GM10248 (cell line): ENCODE measurements at places on chromosomes 3 and 15.

DNA sequence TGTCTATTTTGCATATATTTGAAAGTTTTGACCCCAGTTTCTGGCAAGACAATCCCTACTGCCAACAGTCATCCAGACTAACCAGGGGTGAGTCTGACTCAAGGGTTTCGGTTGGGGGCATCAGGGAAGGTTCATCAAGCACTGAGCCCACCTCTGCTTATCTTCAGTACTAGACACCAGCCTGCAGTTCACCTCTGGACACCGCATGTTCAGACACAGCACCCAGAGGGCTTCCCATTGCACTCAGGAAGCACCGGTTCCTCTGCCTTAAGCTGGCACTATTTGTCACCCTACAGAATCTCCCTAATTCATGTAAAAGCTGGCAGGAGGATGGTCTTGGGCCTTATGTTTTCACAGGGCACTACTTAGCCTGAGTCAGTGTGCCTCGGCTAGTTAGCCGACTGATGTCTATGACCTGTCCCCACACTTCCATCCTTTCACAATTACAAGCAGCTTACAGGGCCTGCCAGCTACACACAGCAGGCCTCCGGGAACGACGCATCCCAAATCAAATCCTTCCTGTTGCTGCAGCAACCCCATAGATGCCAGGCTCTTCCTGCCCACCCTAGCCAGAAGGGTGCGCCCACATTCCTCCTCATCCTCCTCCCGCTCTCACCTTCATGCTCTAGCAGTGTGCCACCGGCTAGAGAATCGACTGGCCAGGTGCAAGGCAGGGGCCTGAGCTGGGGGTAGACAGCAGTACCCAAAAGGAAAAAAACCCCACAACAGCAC lies 52.5 kb downstream of the SH3BP5 start:
- DNase-seq: no peak

GRCh38 chr3:160319322-160319721 lies 79.7 kb downstream of the IFT80 start:
- DNase-seq: no peak

GRCh38 chr3:21960033-21960432 lies 209.0 kb upstream of the ZNF385D start:
- DNase-seq: no peak

GRCh38 chr3:170814822-170815221 lies 55.2 kb downstream of the RPL22L1 start:
- no peak for DNase-seq

GRCh38 chr3:120156699-120157098 lies 62.5 kb upstream of the GSK3B start:
- DNase-seq: no peak

GRCh38 chr3:164406281-164406680 lies 672.0 kb downstream of the SI start:
- no peak for DNase-seq

DNA sequence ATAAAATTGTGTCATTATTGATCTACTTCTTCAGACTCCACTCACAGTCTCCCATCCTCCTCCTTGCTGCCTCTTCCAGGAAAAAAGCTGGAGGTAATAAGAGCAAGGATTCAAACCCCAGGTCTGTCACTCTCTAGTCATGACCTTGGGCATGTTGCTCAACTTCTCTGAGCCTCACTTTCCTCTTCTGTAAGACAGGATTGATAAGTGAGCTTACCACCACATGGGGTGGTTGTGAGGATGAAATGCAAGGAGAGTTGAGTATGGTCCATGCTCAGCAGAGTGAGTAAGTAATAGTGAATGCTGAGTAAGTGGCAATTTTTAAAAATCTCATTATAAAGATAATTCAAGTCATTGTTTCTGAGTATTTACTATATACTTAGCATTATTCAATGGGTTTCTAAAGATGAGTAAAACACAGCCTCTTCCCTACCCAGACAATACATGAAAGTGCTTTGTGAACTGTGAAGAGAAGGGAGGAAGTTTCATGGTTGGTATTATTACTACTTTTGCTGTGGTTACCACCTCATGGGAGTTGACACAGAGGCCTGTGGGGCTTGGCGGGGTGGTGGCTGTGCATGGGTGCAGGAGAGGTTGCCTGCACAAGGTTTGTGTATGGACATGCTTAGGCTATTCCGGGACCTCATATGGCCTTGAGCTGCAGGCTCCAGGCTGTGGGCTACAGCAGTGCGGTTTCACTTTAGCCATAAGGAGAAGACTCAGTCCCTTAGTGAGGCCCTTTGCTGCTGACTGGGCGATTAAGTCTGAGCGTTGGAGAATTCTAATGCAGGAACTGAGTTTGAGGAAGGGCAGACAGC lies 30.0 kb downstream of the SLC6A11 start:
- peak; percentile 27 for DNase-seq

DNA sequence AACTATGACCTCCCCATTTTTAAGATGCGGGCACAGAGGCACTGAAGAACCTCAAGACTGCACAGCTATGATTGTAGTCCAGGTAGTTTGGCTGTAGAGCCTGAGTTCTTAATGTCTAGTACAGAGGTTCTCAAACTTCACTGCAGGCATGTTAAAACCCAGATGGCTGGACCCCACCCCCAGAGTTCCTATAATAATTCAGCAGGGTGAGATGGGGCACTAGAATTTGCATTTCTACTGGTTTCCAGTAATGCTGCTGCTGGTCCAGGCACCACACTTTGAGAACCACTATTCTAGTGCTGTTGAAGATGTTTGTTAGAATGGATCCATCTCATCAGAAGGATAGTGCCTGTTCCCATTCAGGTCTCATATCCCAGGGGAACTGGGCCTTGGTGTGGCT lies 274.9 kb downstream of the ABHD5 start:
- DNase-seq: no peak

DNA sequence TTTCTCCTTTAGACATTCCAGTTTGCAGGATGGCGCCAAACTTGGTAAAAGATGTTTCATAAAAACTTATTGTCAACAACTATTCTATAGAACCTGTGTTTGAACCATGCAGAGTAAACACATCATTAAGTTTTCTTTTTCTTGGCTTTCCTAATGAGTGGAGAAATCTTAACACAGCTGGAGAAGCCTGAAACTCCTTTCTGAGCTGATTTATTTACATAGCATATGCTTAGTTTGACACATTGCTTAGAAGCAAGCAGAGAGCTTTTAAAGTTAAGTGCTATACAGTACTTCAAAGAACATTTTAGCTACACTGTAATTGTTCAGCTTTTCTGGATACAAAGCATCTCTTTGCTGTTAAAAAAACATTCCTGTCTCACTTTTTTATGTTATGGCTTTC lies 61.0 kb upstream of the PAQR5 start:
- no peak for DNase-seq

GRCh38 chr3:14208977-14209394 lies 30.4 kb downstream of the LSM3 start:
- DNase-seq: no peak

DNA sequence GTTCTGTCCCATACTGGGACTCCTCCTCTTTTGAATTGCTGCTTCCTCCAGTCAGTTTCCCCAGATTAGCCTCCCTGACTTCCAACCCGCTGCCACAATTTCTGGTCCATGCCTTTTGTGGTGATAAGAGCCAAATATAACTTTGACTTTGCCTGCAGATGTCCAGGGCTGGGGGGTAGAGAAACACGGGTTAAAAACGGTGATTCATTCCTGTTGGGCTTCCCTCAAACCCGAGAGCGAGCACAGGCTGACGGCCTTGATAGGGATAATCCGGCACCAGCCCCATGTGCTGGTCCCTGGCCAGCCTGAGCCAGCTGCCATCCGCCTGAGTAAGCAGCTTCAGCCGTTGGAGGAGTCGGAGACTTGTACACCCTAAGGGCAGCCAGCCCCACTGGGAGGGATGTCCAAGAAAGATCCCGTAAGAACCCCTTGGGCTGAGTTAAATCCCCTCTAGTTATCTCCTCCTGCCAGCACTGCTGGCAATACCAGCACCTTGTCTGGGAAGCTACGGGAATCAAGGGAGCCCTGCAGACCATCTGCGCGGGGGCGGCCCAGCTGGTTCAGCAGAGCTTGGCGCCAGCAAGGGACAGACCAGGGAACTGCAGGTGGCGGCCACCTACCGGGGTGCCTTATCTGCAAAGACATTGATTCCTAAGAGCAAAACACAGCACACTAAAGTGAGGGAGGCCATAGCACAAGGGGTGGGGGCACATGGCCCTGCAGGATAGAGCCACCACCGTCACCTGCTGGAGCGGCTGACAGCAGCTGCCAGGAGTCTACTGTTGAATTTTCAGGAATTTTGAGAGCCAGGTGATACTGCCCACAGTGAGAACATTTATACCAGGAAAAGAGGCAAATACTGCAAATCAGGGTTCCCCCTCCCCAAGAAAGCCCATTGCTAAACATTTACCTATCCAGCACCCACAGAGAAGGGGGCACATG lies 18.1 kb downstream of the CSPG4 start:
- peak; percentile 54 for DNase-seq

DNA sequence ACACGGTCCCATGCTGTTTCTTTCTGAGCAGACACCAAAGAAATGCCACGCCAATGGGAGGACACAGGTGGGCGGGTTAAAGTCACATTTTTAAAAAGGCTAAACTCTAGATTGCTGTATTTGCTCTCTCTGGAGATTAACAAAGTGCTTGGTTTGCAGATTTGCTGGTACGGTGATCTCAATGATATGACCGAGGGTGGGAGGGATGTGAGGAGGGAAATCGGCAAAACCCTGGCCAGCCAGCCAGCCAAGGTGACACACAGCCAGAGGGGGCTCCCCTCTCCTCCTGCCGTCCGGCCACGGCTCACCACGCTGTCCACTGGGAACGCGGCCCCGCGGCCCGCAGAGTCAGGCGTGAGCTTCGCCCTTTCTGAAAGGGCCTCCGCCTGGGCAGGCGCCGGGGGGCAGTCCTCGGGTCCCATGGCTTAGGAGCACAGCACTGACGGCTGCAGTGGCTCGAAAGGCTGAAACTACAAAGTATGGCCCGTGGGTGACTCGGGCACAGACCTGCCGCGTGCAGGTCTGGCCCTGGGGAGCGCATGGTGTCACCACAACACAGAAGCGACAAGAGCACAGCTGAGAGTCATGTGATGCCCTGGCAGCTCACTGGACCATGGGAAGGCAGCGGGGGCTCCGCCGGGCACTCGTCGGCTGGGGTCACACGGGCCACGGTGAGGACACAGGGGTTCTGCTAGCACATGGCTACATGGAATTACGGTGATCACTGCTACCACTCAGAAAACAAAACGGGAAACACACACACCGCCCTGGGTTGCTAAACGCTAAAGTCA lies 57.8 kb upstream of the RPL32 start:
- DNase-seq: no peak

DNA sequence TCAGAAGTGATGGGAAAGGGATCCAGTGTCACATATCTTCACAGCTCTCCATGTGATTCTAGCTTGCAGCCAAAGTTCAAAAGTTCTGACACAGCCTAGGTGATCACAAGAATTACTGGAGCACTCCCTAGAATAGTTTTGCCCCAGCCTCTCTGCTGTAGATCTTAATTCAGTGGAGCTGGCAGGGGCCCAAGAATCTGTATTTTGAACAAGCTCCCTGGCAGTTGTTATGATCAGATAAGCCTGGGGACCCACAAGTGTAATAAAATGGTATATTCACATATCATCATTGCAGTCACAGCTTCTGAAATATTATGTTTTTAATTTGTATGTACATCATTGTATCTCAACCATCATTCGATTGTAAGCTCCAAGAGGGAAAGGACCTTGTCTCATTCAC lies 62.3 kb downstream of the NOX5 start:
- DNase-seq: no peak

DNA sequence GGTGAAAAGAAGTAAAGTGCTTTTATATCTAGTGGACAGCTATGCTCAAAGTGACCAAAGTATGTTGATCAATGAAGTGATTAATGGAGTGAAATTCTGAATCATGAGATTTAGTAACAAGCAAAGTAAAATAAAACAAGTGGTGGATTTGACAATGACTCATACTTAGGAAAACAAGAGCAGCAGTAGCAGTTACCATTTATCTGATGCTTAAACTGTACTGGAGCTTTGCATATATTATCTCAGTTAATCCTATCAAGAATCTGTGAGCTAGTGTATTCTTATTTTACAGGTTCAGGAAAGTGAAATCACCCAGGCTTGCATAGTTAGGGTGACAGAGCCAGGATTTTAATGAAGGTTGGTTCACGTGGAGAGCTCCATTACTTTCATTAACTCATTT lies 50.6 kb upstream of the SPATA16 start:
- DNase-seq: no peak

DNA sequence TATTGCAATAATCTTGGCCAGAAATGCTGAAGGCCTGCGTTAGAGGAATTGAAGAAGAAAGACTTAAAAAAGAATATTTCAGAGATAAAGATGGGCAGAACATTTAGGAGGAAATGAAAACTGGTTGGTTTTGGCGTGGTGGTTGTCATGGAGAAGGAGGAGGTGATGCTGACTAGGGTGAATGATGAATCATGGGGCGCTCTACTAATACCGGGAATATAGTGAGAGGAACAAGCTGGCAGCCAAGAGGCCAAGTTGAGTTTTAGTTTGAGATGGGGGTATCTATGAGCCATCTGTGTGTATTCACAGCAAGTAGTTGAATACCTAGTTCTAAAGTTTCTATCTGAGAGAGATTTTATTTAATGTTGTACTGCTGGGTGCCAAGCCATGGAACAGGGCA lies 6.8 kb upstream of the GAP43 start:
- DNase-seq: no peak

- DNase-seq: no peak
Observed at GRCh38 chr3:29438580-29438979, 157.7 kb downstream of the RBMS3 start.

- peak; percentile 15 for DNase-seq
Observed at GRCh38 chr3:169147238-169148008, 516.1 kb downstream of the MECOM start.

- no peak for DNase-seq
Observed at GRCh38 chr3:16085884-16086608, 88.4 kb upstream of the GALNT15 start.

- no peak for DNase-seq
Observed at GRCh38 chr3:10421996-10422395, 83.4 kb downstream of the ATP2B2 start.

GRCh38 chr3:54988838-54989630 lies 61.2 kb upstream of the LRTM1 start:
- DNase-seq: no peak

- no peak for DNase-seq
Observed at GRCh38 chr3:175404027-175404426, 544.9 kb downstream of the NAALADL2 start.

GRCh38 chr3:115340586-115340985 lies 193.5 kb upstream of the ZBTB20 start:
- DNase-seq: no peak

GRCh38 chr3:2851835-2852234 lies 258.3 kb downstream of the IL5RA start:
- DNase-seq: no peak

DNA sequence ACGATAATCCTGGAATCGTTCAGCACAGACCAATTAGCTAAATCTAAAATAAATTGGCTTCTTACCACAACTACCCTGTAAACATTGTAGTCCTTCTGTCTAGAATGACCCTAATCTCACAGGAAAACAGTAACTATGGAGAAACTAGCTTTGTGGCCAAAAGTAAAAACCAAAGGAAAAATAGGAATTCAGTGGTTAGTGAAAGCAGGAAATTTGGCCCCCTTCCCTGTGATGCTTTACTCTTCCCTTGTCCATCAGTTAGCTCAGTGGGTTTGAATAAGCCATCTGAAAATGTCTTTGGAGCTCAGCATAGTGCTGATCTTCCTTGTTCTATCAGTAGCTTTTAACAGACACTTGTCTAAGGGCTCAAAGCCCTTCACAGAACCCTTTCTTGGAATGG lies 1.6 kb downstream of the NMD3 start:
- DNase-seq: no peak

GRCh38 chr15:84741121-84741520 lies 7.3 kb upstream of the ZNF592 start:
- DNase-seq: no peak
